ENCODE measurements at places on chromosomes 11 and 22.

DNA sequence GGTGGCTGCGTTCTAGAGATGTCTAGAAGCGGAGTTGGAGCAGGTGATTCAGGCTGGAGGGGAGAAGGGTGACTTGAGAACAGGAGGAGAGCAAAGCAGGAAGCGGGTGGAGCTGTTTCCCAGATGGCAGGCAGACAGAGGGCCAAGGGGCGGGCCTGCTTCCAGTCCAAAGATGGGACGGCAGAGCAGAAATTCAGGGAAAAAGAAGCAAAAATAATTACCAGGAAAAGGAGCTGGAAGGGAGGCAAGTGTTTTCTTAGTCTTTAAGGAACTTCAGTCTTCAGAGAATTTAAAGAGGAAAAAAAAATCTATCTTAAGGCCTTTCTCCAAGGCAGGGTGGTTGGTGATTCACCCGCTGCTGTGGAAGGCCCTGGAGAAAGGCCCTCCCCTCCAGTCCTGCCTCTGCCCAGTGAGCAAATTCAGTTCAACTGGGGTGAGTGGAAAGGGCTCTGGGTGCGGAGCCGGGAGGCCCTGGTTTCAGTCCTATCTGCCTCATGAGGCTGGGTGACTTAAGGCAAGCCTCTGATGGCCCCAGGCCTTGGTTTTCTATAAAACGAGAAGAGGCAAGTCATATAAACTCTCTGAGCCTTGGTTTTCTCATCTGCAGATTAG lies 4.5 kb upstream of the CREB3L1 start:
- peak; percentile 73 for DNase-seq

- no peak for DNase-seq
These were observed 55.5 kb downstream of the PIK3C2A start for GRCh38 chr11:17152306-17152705.

GRCh38 chr11:45993531-45994001 lies 71.1 kb downstream of the LARGE2 start:
- peak; percentile 24 for DNase-seq

GRCh38 chr11:21561581-21561980 lies 631.3 kb upstream of the ANO5 start:
- DNase-seq, result no peak

GRCh38 chr11:42049650-42050049 lies 590.2 kb upstream of the LRRC4C start:
- DNase-seq, result no peak

GRCh38 chr11:952406-953385 lies 27.0 kb downstream of the AP2A2 start:
- peak; percentile 67 for DNase-seq

GRCh38 chr11:37896016-37896415 lies 1298.0 kb upstream of the RAG2 start:
- no peak for DNase-seq

- DNase-seq, result peak; percentile 72
These were observed 772 bp downstream of the SBF1 start for GRCh38 chr22:50473855-50474671.

GRCh38 chr11:47971501-47971900 lies 8.9 kb upstream of the PTPRJ start:
- DNase-seq, result no peak

- no peak for DNase-seq
These were observed 377.3 kb downstream of the FAM181B start for GRCh38 chr11:82356316-82356715.

GRCh38 chr11:102712137-102712536 lies 6.6 kb upstream of the MMP27 start:
- no peak for DNase-seq

DNA sequence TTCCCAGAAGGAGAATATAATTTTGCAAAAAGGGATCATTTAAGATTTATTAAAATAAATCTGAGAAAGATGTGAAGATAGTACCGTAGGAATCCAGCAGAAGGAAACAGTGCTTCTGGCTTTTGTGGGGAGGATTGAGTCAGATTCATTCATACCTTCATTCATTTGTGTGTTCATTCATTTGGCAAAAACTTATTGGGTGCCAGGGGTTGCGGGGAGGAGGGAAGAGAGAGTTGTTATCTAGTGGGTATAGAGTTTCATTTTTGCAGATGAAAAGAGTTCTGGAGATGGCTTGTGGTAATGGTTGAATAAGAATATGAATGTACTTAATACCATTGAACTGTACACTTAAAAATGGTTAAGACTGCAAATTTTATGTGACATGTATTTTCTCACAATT lies 31.1 kb downstream of the BMAL1 start:
- no peak for DNase-seq

Measured in choroid plexus epithelial cell (primary cell).